Fibroblast of gingiva (primary cell): ENCODE measurements at places on chromosomes 2 and 18.

- DNase-seq = no peak
Observed at GRCh38 chr2:33001823-33002222, 55.1 kb downstream of the LTBP1 start.

DNA sequence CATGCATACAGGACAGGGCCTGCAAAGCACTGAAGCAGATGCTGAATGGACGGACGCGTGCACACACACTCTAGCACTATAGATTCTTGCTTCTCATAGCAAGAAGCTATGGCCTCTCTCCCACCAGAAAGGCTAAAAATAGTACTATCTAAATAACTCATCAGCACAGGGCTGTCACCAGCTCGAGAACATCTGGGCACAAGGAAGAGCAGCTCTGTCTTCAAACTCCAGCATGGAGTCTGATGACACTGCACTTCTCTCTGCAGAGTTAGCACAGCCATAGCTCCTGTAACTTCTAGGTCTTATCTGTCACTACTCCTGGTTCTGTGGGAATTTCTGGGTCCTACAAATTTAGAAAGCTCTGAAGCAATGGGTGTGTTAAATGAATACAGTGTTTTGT, 123.5 kb downstream of the MYO5B start:
- DNase-seq = no peak

GRCh38 chr2:98403878-98404277, 40.8 kb upstream of the INPP4A start:
- no peak for DNase-seq

GRCh38 chr2:223545830-223546229, 56.3 kb downstream of the SCG2 start:
- DNase-seq = peak; percentile 59

DNA sequence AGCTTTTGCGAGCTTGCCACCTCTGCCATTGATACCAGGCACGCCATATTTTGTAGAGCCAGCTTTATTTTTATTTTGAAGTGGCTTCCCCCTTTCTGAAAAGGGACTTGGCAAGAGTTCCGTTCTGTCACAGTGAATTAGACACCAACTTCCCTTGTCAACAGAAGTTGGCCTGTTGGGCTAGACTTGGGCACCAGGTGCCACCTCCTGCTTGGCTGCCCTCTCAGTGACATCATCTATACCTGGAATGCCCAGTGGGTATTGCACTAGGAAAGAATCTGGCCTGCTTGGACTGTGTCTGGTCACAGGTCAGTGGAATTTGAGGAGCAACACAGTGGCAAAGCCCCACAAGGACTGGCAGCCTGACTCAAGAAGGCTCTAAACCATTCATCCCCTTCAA, 101.0 kb downstream of the BCL2L11 start:
- DNase-seq = no peak

DNA sequence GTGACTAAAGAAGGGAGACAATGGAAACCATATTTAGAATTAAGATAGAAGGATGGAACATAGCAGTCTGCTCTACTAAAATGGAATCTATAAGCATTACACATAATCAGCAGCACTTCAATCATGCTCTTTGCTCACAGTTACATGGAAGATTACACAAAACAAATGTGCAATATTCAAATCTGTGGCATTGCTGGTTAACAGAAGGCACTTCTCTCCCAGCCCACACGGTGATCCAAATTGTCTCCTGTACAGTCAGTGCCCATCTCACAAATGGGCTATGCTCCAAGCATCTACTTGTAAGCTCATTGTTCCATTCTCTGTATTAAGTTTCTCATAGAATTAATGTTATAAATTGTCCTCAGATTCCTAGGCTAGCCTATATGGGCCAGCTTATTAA, 716.6 kb downstream of the NRXN1 start:
- DNase-seq = no peak

- DNase-seq = no peak
Observed at GRCh38 chr2:46966576-46966975, 51.0 kb upstream of the MCFD2 start.

DNA sequence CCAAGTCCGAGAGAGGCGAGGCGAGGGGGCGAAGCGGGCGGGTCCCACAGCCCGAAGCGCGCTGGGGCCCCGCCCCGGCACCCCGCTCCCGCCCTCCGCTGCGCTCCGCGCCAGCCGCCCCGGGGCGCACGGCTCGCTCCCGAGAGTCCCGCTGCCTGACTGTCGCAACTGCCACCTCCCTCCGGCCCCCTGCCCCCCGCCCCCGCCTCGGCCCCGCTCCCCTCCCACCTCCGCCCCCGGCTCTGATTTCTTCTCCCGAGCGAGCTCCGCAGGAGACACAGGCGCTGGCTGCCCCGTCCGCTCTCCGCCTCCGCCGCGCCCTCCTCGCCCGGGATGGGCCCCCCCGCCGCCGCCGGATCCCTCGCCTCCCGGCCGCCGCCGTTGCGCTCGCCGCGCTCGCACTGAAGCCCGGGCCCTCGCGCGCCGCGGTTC, at the start of gene WNT6:
TSS of gene WNT6 (plus strand) at position 250 of the 432 bp plus-strand sequence. CDS start 233 bp downstream, outside the sequence.
- no peak for DNase-seq

- DNase-seq = no peak
Observed at GRCh38 chr18:7940971-7941370, 373.9 kb downstream of the PTPRM start.

DNA sequence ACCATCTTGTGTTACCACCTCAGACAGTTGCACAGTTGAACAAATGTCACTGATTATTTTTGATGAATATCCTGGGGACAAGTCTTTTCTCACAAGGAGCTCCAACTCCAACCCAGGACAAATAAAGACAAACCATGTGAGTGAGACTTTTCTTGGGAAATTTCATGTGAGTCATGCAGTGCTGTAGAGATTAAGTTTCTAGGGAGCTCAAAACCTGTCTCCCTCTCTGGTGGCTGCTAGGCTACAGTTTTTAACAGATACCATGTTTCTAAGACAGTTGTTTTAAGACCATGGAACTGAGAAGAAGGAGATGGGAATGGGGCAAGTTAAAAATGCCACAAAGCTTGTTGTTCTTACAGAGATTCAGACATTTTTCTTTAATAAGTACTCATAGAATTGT, 255.5 kb downstream of the RIT2 start:
- DNase-seq = no peak

- peak; percentile 39 for DNase-seq
Observed at GRCh38 chr2:229300790-229301189, 29.7 kb upstream of the PID1 start.

- no peak for DNase-seq
Observed at GRCh38 chr2:204207866-204208265, 271.3 kb downstream of the ICOS start.

GRCh38 chr2:174630107-174630506, 32.5 kb upstream of the WIPF1 start:
- no peak for DNase-seq

DNA sequence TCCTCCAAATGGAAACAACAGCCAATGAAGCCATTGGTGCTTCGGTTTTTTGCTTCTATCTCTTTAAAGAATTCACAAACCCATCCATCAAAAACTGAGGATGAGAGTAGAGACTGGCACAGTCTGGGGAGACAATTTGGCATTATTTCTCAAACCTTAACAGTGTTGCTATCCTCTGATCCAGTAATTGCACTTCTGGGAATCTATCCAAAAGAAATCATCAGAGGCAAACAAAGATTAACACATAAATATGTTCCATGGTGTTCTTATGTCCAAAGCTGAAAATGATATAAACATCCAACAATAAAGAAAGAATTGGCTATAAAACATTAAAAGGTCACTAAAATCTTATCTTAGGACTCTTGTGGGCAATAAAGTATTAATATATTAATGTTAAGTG, 35.1 kb downstream of the REEP1 start:
- peak; percentile 41 for DNase-seq

GRCh38 chr18:76859474-76860339, 37.4 kb downstream of the ZNF236 start:
- DNase-seq = no peak
